ENCODE measurements at places on chromosomes 6 and 20.

DNA sequence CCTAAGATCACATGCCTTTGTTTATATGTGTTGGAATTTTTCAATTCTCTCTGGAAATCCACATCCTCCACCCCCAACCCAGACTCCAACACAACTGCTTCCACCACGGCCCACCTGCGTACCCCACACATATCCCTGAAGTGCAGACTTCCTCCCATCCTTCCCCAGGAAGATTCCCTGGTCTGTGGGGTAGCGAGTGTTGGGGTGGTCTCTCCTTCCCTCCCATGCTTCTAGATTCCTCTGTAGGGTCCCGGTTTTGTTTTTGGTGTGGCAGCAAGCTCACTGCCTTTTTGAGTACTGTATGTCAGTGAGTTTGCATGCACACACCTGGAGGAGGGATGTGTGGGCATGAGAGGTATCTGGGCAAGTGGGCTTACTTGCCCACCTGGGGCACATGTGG lies 127.6 kb downstream of the MRPL14 start:
- DNase-seq, result no peak

DNA sequence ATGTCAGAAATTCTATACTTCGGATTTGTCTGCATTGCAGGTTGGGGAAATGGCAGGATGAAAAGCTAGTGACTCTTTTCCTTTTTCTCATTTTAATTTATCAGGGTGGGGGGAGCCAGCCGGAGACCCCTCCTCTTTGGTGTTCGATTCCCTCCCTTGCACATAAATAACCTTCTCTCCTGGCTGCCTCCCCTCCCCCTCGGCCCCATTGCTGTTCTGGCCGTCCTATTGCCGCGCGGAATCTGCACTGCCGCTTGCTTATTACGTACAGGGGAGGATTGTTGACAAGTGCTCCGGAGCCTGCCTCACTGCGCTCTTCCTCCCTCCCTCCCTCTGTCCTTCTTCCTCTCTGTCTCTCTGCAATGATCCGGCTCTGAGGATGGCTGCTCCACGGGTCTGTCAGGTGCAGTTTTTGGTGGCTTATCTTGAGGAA lies 154.7 kb downstream of the JARID2 start:
- DNase-seq, result no peak

DNA sequence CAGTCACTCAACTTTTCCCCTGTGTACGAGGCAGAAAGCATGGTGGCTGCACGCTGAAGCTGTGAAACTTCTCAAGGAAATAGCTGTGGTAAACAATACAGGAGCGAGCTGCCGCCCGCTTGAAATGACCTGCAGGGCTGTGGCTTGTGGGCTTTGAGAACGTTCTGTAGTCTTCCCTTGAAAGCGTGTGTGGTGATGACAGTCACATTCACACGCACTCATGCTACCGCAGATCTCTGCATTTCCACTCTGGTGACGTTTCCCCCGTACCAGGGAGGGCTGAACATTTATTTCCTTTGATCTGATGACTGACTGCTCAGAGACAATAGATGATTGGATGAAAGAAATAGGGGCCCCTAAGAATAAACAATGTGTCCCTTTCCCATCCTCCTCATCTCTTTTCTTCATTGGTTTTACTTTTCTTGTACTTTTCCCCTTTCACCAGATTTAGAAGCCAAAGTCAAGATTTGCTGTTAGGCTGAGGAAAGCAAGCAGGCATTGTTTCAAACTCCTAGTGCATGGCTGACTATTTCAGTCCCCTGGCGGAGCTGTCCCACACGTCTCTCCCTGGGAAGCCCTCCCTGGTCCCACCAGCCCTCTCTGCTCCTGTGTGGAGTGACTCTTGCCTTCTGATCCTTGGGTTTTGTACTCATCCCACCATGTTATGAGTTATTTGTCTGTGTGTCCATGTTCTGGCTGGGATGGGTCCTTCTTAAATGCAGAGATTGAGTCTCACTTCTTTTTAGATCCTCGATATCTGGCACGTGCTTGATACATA lies 3.9 kb downstream of the SYTL3 start:
- DNase-seq, result peak; percentile 41

GRCh38 chr6:7992002-7992815 lies 72.0 kb downstream of the BLOC1S5 start:
- no peak for DNase-seq

DNA sequence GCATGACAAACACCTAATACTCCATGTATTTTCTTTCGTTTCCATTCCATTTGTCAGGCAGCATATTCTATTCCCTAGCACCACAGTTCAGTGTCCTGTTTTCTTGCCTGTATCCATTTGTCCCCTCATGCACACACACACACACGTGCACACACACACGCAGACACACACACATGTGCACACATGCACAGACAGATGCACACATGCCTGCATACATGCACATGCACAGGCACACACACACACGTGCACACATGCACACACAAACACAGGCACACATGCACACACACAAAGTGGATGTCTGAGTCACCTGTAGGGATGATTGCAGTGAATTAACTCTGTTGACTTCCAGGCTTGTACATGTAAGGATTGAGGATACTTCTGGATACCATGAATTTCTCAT lies 226.7 kb upstream of the SYNDIG1 start:
- no peak for DNase-seq

DNA sequence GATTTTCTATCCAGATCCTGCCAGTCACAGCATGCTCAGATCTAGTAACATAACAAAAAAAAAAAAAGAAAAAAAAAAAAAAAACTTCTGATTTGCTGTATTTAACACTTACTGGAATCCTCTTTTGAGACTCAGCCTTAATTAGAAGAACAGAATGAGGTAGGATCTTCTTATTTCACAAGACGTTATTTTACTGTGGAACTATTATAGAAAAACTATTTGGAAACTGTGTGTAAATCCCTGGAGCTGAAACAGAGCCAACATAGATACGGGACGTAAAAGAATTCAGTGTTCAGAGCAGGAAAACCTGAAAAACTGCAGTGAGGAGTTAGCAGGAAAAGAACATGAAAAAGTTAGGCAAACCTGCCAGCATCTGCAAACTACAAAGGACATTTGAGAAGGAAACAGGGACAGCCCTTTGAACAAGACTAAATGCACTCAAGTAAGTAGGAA lies 3.4 kb upstream of the ZNF217 start:
- DNase-seq, result no peak
